CD4-positive, alpha-beta T cell treated with Interleukin-15 for 1 hour (primary cell): ENCODE measurements at places on chromosomes 4 and X.

- no peak for DNase-seq
Measured at GRCh38 chr4:143406523-143406922, 69.8 kb downstream of the GAB1 start.

- DNase-seq, result no peak
Measured at GRCh38 chr4:181017038-181017437, 1226.2 kb upstream of the TENM3 start.

DNA sequence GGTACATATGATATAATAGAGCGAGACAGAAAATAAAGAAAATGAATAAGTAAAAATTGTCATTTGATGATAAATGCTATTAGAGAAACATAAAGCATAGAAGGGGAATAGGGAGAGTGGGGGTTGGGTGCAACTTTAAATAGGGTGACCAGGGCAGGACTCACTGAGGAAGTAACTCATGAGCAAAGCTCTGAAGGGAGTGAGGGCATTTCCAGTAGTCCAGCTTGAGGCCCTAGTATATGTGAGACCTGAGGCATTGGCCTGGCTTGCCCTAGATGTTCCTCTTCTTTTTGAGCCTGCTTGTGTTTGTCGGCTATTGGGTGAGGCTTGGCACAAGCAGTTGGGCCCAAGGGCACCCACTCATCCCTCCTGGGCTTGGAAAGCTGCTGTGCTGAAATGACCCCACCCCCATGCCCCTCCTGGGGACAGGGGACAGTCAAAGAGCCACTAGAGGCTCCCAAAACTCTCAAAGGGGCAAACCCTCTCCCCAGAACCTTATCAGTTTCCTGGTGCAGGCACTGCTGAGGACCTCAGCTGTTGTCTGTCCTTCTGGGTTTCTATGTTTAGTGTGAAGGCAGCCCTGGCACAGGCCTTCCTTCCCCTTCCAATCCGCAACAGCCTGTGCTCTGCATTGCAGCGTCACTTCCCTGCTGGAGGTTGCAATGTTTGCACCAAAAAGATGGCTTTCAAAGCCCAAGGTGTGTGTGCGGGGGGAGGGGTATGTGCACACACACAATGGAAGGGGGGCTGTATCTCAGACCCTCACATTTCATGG is 40.1 kb downstream of the APLN start:
- DNase-seq, result no peak

GRCh38 chr4:121370729-121371325 is 10.0 kb downstream of the QRFPR start:
- DNase-seq, result no peak

DNA sequence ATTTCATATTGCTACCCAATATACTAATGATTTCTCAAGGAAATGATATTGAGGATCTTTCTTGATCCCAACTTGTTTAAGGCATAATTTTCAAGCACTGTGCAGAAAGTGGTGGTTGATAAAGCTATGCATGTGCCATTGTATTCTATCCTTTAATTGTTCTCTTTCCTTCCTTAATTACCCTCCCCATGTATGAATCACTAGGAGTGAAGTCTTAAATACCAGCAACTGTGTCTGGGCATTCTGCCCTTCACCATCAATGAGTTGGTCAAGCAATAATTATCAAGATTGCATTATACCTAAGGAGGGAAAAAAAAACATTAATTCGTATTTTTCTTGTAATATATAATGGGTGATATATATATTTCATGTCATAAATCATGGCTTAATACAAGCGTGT is 111.8 kb upstream of the FRMPD4 start:
- DNase-seq, result no peak

GRCh38 chr4:5781691-5782090 is 70.7 kb downstream of the EVC start:
- DNase-seq, result no peak

DNA sequence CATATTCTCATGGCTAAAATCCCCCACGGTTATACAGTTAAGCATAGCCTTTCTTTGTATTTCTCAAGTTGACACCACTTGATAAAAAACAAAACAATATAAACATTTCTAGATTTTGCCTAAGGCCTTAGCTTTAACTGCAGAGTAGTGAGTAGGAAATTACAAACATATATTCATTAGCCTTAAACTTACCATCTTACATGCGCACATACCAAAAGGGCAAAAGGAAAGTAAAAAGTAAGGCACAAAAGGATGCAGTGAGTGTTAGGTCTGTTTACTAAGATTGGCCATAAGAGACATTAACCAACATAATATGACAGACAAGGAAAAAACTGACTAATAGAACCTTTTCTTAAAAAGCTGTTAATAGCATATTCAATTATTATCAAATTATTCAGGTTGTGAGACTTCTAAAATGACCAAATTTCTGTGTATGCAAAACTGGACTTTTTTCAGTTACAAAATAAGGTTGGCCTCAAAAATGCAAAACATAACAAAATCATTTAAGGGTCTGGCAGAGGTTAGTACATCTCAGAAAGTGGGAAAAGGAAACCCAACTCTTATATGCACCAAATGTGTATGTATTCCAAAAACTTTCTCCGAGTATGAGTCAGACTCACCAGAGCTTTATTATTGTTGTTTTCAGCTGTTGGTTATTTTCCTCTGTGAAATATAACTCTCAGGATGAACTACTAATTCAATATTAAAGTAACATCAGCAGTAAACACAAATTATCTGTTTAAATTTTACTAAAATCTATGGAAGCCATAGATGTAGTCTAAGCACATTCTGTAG is 39.9 kb downstream of the SEPSECS start:
- no peak for DNase-seq

DNA sequence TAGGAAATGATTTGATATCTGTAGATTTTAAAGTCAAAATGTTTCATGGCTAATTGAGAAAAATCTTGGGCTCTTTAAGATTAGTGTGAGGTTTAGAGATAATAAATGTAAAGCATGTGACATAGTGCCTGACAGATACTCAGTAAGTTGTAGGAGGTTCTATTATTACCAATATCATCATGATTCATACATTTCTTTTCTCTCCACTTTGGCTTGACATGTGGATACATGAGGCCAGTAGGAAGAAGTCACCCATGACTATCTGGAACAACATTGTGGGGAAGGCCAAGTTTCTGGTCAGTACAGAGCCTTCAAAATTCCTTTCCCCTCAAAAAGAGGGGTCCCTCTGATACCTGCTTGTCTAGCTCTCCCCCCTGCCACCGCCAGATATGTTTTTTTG is 91.2 kb upstream of the SORBS2 start:
- no peak for DNase-seq

DNA sequence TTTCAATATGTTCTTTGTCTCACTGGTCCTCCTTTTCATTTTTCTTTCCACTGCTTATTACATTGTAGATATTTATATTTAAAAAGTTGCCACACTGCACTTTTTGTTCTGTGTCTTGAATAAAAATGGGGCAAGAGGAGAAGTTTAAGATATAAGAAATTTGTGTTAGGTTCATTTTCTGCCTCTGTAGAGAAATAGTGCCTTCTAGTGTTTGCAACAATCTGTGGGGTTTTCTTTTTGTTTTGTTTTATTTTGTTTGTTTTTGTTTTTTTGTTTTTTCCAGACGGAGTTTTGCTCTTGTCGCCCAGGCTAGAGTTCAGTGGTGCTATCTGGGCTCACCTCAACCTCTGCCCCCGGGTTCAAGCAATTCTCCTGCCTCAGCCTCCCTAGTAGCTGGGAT is 20.1 kb upstream of the SMIM14 start:
- no peak for DNase-seq

GRCh38 chrX:102708900-102709299 is 3.3 kb upstream of the GPRASP2 start:
- no peak for DNase-seq
